Caudate nucleus (tissue), 63 donors: ENCODE measurements at places on chromosomes 3 and 15.

GRCh38 chr3:44130249-44130648 is 111.4 kb upstream of the TOPAZ1 start:
- DNase-seq: no peak

DNA sequence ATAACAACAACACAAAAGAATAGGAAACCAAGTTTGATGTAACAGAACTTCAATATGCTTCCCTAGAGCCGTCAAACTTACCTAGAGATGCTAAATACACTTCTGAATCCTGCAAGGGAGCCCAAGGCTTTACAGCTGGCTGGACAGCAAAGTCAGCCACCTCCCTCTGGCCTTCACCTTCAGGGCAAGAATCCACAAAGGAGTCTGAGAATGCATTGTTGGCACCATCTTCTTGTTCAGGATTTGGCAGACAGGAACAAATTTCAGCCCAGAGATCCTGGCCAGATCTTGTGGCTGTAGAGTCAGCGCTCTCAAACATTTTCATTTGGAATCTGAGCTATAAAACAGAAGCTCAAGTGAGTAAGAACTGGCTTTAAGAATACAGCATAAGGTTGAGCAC is 2.2 kb downstream of the CCDC32 start:
- DNase-seq: no peak

DNA sequence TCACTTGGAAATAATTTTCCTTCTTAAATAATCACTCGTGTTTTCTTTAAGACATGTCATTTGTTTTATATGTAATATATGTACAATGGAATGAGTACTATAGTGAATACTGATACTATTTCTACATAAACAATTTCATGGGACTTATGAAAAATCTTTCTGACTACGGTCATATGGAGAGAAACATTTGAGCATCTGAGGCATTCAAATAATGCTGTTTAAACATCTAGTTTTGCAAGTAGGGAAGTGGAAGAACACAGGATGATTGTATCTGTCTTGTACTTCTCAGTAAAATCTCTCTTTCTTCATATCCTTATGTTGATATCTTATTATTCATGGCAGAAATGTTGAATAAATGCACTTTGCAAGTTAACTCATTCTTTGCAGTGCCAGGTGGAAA is 599.5 kb upstream of the KCNMB2 start:
- no peak for DNase-seq

- DNase-seq: no peak
Measured at GRCh38 chr3:42698216-42698910, 4.2 kb downstream of the HHATL start.

GRCh38 chr3:178271740-178272387 is 264.4 kb upstream of the KCNMB2 start:
- DNase-seq: no peak

GRCh38 chr3:24199300-24199699 is 254.2 kb downstream of the NR1D2 start:
- no peak for DNase-seq

DNA sequence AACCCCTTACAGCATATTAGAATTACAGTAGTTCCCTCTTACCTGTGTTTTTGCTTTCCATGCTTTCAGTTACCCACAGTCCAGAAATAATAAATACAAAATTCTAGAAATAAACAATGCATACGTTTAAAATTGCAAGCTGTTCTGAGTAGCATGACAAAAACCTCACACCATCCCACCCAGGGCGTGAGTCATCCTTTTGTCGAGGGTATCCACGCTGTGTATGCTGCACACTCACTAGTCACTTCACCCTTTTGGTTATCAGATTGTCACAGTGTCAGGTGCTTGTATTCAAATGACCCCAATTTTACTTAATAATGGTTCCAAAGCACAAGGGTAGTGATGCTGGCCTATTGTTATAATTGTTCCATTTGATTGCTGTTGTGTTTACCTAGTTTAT is 72.5 kb upstream of the P3H2 start:
- DNase-seq: no peak

DNA sequence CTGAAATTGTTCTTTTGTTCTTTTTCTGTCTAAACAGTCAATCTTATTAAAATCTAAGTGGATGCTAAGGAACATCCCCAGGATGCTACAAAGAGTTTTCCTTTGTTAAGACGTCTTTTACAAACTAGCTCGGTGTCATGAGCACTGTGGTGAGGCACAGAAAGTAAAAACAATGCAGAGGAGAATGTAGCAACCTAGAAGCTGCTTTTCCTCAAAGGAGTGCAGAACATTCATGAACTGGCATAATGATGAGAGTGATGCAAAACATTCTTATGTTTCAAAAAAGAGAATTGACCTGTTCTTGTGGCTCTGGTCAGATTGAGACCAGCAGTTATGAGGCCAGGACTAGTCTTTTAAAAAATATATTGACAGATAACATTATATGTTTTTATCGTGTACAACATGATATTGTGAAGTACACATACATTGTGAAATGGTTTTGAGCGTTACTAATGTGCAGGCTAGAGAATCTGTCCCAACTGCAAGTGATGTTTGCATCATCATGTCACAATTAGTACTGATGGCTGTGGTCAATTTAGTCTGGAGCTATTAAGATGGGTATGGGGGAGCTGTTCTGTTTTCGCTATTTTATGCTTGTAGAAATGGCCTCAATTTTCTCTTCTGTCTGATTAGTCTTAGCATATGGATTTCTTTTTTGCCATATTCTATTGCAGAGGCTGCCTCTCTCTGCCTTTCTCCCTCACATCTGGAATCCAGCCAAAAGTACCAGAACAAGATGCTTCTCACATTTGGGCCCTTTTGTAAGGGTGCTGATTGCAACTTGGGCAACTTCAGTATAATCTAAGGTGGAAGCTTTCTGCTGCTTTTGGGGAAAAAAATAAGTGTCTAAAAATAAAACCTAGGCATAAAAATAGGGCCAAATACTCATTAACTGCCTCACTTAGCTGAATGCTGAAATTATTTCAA is 50.2 kb downstream of the HHLA2 start:
- DNase-seq: no peak

DNA sequence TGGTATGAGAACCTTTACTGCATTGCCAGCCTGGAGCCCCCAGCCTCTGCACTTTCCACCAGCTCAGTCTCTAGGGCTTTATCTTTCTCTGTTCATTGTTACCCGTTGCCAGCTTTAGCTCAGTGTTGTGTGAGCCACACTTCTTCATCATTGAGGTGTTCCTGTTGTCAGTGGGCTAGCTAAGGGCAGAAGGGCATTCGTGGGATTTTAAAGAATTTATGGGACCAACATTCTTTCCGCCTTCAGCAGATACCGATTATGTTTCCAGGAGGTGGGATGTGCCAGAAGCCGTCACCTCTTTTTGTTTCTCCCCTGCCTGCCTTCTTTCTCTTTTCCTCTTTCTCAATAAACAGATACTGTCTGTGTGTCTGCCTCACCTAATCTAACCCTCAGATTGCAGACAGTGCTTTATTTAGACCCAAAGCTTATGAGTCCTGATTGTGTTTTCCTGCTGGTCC is 64.5 kb downstream of the PGPEP1L start:
- DNase-seq: no peak

DNA sequence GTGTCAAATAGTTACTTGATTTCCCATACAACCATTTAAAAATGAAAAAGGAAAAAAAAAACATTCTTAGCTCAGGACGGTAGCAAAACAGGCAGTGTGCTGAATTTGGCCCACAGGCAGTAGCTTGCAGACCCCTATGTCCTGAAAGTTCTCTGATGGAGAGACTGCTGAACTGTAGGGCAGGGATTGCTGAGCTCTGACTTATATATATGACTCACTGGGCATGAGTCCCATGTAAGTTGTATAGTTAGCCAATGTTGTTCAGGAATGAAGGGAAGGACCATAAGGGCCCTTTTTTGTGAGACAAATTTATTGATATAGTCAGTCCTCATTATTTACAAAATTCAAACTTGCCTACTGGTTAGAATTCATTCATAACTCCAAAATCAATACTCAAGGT is 36.9 kb upstream of the FRMD4B start:
- no peak for DNase-seq

DNA sequence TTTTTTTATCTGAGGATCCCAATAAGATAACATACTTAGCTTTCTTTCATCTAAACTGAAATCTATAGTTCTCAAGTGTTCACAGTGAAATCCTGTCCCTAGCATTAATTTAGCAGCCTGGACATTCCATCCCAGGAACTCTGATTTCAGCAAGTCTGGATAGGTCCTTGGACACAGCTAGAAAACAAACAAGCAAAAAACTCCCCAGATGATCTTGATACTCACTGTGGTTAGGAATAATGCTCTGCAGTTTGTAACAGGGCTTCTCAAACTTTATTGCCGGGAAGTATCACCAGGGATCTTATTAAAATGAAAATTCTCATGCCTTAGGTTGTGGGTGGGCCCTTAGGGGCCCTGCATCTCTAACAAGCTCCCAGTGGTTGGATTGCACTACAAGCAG is 24.3 kb downstream of the THBS1 start:
- DNase-seq: no peak

GRCh38 chr15:73851689-73852088 is 21.7 kb upstream of the TBC1D21 start:
- no peak for DNase-seq

DNA sequence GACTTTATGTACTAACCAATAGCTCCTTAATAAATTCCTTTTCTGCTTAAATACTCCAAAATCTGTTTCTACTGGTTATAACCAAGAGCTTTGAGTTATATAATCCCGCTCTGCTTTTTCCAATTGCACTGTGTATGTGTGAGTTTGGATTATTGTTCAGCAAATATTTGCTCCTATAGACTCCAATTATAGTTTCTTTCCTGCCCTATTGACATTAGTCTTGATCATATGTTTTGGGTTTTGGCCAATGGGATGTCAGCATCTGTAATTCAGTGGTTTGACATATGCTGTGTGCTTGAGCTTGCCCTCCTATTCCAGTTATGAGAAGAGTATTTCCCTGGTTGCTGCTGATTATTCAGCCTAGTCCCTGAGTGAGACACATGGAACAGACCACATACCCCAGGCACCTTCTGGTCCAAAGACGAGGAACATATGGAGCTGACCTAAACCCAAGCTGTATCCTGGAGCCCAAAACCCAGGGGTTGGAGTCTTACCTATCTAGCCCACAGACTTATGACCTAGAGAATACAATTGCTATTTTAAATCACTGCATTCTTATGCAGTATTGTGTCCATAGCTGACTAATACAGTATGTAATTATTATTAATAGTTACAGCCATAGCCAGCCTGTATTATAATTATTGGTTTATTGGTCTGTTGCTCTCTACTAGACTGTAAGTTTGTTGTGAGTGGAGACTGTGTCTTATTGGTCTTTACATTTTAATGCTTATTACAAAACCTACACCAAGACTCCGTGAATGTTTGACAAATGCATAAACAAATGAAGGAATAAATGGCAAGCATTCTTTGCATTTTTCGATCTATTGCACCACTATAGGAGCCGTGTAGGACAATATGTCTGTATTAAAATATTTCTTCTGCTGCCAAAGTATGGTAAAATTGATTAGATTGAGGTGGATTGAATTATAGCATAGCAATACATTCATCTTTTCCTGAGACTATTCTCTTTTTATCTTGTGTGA is 11.7 kb upstream of the ZNF280D start:
- no peak for DNase-seq

DNA sequence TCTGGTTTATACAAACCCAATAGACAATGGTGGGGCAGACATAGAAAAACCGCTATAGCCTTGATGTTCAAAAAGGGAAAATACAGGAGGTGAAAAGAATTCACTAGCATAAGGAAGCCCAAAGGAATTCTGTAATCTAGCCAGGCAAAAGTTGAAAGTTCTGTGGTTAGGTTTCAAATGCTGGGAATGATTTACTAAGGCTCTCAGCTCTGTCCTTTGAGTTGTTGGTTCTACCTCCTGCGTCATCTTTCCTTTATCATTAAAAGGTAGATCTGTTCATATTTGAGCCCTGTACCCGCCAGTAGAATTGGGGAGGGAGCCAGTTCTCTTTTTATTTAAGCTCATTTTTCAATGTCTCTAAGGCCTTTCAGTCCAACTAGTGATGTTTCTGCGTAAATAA is 866.5 kb downstream of the IGSF11 start:
- no peak for DNase-seq
